Choroid plexus epithelial cell (primary cell): ENCODE measurements at places on chromosomes 11 and 22.

DNA sequence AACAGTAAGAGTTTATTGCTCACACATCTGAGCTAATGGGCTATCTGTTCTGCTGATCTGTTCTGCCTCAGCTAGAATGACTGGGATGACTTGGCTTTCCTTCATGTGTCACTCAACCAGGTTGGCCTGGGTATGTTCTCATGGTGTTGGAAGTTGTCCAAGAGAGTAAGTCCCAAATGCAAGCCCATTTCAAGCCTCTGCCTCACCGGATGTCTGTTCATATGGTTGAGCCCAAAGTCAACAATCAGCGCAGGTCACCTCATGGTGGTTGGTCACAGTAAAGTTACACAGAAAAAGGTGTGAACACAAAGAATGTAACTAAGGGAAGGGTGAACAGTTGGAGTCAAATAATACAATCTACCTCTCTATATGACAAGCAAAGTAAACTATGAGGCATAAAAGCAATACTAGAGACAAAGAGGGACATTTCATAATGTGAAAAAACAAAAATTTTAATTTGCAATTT, 1.9 kb downstream of the GDPD4 start:
- DNase-seq, result no peak

- no peak for DNase-seq
Measured at GRCh38 chr11:103602840-103603239, 433.6 kb upstream of the DDI1 start.

- DNase-seq, result no peak
Measured at GRCh38 chr22:46843821-46844255, 81.4 kb downstream of the TBC1D22A start.

GRCh38 chr11:15947681-15948648, 408.4 kb downstream of the SOX6 start:
- no peak for DNase-seq

- no peak for DNase-seq
Measured at GRCh38 chr11:69660001-69660500, 15.1 kb downstream of the LTO1 start.

- no peak for DNase-seq
Measured at GRCh38 chr22:25002241-25002985, 49.9 kb downstream of the KIAA1671 start.

DNA sequence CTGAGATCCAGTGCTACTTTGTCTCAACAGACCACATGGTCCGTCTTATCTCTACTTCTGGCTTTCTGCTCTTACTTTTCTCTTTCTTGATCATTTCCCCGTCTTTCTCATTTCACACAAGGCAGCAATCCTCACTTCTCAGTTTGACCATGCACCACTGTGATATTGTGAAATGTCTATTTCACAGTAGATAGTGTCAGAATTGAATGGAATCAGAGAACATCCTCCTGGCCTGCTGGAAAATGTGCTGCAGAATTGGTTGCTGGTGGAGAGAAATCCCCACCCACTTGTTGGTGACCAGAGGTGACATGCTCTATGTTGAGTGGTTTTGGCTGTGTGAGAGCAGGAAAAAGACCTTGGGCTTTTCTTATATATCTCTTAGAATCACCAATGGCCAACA, 57.8 kb upstream of the RCN1 start:
- peak; percentile 26 for DNase-seq

DNA sequence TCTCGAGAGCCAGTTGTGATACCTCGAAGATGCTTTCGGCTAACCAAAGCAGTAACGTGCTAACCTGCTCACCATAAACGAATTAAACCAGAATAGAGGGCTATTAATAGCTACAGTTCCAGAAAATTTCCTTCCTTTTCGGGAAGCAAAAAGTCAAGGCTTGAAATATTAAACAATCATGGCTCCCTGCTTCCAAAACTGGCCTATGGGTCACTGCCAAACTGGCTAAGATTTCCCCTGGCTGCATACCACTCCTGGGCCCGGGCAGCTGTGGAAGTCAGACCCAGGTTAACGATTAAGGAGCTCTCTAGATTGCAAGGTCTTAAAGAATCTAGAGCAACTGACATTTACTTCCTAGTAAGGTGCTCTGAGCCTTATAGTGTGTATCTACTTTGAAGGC, 1.7 kb downstream of the AMOTL1 start:
- DNase-seq, result no peak

DNA sequence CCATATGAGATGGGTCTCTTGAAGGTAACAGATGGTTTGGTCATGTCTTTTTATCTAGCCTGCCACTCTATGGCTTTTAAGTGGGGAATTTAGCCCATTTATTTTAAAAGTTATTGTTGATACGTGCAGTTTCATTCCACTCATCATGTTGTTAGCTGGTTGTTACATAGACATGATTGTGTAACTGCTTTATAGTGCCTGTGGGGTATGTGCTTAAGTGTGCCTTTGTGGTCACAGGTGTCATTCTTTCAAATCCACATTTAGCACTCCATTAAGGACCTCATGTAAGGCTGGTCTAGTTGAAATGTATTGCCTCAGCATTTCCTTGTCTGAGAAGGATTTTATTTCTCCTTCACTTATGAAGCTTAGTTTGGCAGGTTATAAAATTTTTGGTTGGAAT, 263.8 kb upstream of the LUZP2 start:
- peak; percentile 33 for DNase-seq

- DNase-seq, result no peak
Measured at GRCh38 chr11:72657411-72658100, 16.7 kb downstream of the PDE2A start.

- DNase-seq, result peak; percentile 17
Measured at GRCh38 chr11:60905551-60906113, 753 bp downstream of the PRPF19 start.

DNA sequence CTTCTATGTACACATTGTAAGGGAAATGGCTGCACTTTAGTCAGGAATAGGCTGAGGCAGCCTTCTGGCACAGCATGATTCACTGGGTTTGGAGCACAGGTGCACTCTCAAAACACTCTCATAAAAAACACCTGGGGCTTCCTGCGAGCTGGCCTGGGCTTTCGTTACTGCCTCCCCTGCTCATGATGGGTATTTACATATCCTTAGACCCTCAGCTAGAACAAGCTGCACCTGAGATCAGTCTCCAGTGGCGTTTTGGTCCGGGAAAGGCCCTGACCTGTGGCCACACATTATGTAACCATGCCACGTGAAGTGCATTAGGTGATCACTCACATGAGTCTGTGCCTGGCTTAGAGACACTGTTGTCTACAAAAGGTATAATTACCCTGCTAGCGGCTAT, 321.7 kb downstream of the TMEM135 start:
- DNase-seq, result no peak

GRCh38 chr11:44943118-44943517, 7.6 kb downstream of the TP53I11 start:
- DNase-seq, result no peak
